A549 treated with Mapracorat at 1 μM for 4 hours (cell line): ENCODE measurements at places on chromosomes 13 and 19. TPM values are rescaled to one million over a fixed set of nuclear protein-coding genes. Genes with fewer than 3 reads are reported as not detected.

Gene ZNF540
- total RNA-seq = not detected in 5 replicates

Gene IRS2
- 34.8 to 55.9 TPM (median 44.4 TPM) in 5 replicates for total RNA-seq

Gene NCCRP1
- total RNA-seq = 0.81 to 1.6 TPM (median 1.4 TPM) in 5 replicates

Gene FFAR1
- total RNA-seq = not detected in 5 replicates

Gene FCHO1
- 17.7 to 21.9 TPM (median 17.9 TPM) in 5 replicates for total RNA-seq
